ENCODE measurements at places on chromosomes 3 and 15.

- no peak for DNase-seq
Observed at GRCh38 chr3:27290760-27291159, 78.4 kb downstream of the NEK10 start.

GRCh38 chr3:5010140-5010539, 30.9 kb downstream of the BHLHE40 start:
- no peak for DNase-seq

- DNase-seq: no peak
Observed at GRCh38 chr3:50380405-50381085, 21.2 kb upstream of the TMEM115 start.

DNA sequence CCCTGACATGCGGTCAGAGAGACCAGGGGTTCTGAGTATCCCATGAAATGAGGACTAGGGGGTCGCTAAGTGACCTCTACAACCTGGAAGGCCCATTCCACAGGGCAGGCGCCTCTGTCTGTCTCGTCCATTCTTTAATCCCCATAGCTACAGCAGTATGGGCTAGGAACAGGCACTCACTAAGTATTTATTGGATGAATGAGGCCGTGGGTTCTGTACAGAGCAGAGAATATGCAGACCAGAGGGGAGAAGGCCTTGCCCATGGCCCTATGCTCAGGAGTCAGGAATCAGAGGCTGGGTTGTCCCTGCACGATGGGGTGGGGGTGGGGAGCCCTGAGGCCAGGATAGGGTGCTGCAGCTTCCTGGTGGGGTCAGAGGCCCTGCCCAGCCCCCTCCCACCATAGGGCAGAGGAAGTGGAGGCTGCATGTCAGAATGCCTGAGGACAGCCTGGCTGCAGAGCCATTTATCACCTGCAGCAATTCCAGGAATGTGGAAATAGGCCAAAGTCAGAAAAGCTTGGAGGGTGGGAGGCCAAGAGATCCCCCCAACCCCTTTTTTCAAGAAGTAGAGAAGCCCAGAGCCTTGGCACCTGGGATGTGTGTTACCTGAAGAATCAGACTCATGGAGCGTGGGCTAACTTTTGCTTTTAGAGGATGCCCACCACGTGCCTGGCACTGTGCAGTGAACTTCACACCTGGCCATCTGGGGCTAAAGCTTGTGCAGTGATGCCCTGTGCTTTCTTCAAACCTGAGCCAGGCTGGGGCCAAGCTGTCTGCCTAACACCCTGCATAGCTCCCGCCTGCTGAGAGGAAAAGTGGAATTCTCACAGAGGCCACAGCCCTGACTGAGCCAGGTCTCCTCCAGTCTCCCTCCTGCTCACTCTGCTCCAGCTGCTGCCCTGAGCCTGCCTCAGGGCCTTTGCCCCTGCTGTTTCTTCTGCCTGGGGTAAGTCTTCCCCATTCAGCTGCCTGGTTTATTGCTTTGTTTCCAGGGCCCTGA, 109.4 kb downstream of the WNT7A start:
- no peak for DNase-seq

DNA sequence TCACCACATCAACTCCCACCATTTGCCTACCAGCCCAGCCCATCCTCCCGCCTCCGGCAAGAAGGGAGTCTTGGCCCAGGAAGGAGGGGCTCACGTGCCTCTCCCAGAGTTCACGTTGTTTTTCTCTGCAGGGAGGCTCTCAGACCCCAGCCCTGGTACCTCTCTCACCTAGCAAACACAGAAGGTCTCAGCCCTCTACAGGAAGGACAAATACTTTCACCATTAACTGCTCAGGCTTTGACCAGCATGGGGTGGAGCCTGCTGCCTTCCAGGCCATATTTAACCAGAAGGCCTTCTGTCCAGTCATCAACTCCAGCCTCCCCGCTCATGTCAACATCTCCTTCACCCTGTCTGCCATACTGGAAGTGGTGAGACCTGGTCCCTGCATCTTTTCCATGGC, 19.0 kb upstream of the HTR3E start:
- DNase-seq: no peak

DNA sequence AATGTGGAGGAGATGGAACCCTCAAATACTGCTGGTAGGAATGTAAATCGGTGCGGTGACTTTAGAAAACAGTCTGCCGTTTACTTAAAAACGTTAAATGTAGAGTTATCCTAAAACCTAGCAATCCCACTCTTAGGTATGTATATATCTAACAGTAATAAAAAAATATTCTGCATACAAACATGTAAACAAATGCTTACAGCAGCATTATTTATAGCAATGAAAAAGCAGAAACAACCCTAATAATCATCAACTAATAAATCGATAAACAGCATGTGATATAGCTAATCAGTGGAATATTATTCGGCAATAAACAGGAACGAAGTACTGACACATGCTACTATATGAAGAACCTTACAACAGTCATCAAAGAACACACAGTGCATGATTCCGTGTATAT, 144.7 kb downstream of the CNTN3 start:
- no peak for DNase-seq

DNA sequence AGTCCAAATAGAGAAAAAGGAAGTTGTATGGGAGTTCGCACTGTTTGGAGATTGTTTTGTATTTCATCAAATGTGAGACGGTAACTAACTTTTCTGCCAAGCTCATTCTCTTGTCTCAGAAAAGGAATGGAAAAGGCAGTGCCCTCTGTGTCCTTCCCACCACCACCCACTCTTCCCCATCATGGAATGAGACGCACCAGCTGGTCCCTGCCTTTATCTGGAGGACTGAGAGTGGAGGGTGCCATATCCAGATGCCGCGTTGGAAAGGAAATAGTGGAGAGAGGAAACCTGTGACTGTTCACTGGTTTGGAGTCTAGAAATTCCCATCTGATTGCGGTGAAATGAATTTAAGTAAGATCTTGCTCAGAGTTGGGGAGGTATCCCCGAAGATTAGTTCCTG, 3.7 kb upstream of the CCK start:
- no peak for DNase-seq

- DNase-seq: no peak
Observed at GRCh38 chr15:99554880-99555488, 10.8 kb upstream of the MEF2A start.
